ENCODE measurements at places on chromosomes 3 and 15. TPM values are rescaled to one million over a fixed set of nuclear protein-coding genes. Genes with fewer than 3 reads are reported as not detected.

- DNase-seq, result no peak
Observed at GRCh38 chr15:100385300-100386050, 43.7 kb upstream of the ADAMTS17 start.

DNA sequence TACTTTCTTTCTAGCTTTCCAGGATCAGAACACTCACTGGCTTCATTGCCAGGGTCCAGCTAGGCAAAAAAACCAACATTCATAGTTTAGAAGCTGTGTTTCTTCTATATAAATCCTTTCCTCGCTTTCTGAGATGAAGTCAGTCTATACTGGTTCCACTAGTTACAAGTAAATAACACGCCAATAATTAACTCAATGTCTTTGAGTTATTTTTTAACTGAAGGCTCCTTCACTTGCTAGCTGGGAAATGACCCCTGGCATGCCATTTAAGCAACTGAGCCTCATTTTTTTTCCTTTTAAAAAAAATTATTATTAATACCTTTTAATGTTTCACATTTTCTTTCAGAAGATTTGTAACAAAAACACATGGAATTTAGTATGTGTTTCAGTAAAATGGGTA, 2.1 kb upstream of the CCDC174 start:
- DNase-seq, result no peak

DNA sequence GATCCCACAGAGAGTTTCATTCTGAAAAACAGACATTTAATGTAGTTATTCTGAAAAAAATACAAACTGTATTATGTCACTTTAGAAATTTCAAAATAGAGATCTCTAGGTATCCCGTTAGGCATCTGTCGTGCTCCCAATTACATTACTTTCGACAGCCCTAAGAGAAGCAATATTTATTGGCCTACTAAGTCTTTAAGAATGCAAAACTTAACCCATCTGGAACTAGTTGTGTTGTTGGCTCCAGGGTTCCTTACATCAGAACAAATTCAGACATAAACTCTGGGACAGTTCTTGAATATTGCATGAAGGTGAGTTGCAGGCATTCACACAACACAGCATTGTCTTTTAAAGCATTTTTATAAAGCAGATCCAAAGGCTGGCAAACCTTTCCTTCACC, 498.4 kb downstream of the FHIT start:
- DNase-seq, result no peak

Gene SEMA5B
- 10.1 TPM for total RNA-seq

Gene PLIN1
- total RNA-seq, result 0.07 TPM

Gene MUSTN1
- total RNA-seq, result 2.0 TPM
